EH (cell line): ENCODE measurements at places on chromosomes 7 and 10.

- no peak for DNase-seq
Observed at GRCh38 chr7:82163586-82163985, 280.0 kb downstream of the CACNA2D1 start.

- no peak for DNase-seq
Observed at GRCh38 chr10:35341521-35341920, 5.2 kb downstream of the CCNY start.

DNA sequence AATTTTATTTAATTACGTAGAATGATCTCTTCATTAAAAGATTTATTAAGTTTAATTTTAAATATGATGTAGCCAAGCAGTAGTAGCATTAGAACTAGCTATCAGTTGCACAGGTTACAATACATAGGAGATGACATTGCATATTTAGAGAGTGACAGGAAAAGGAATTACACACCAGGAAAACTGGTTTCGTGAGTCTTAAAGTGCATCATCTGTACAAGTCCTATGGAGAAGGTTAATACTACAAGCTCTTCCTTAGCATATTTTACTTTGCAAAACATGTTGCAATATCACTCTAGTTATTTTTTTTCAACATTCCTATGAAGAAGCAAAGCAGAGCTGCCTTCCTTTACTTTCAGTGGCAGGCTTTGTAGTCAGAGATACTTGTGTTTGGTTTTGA, 20.2 kb upstream of the SEM1 start:
- no peak for DNase-seq

- DNase-seq = no peak
Observed at GRCh38 chr7:47335071-47335470, 246.8 kb downstream of the TNS3 start.

DNA sequence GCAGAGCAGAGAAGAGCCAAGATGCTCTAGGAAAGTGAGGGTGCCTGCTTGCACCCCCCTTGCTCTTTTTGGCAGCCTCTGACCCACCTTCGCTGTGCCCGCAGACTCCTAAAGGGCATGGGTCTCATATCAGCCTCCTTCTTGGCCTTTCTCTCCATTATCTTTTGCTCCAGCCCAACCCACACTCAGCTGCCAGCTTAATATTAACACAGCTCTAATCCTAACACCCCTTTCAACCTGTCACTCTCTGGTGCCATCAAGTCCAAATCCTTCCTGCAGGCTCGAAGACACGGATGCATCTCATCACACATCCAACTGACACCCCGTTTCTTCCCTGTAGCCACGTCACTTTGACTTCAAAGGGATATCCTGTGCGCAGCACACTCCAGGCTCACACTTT, 171.6 kb upstream of the AUTS2 start:
- no peak for DNase-seq

DNA sequence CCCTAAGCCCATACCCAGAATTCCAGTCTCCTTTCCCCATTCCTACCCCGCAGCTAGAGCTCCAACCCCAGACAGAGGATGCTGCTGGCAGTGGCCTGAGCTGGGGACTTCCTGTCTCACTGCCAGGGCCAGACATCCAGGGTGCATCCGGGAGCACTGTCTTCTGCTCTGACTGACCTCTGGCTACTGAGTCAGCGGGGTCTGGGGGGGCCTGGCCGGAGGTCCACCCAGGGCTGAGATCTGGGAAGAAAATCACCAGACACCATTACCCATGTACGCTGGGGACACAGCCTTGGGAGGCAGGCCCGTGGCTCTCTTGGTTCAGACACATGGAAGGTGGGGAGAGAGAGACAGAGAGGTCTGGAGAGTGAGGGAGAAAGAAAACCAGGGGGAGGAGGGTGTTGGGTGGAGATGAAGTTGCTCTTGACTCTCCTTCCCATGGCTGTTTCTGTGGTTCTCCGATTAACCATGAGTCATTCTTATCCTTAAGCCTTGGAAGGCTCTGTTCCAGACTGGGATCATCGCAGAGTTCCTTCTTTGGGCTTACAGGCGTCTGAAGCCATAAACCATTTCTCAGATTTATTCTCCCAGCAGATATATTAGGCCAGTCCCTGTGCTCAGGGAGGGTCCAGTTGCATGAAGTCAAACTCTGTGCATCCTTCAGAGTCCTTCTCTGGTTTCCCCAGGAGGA, 23.6 kb downstream of the TSPAN15 start:
- peak; percentile 95 for DNase-seq

DNA sequence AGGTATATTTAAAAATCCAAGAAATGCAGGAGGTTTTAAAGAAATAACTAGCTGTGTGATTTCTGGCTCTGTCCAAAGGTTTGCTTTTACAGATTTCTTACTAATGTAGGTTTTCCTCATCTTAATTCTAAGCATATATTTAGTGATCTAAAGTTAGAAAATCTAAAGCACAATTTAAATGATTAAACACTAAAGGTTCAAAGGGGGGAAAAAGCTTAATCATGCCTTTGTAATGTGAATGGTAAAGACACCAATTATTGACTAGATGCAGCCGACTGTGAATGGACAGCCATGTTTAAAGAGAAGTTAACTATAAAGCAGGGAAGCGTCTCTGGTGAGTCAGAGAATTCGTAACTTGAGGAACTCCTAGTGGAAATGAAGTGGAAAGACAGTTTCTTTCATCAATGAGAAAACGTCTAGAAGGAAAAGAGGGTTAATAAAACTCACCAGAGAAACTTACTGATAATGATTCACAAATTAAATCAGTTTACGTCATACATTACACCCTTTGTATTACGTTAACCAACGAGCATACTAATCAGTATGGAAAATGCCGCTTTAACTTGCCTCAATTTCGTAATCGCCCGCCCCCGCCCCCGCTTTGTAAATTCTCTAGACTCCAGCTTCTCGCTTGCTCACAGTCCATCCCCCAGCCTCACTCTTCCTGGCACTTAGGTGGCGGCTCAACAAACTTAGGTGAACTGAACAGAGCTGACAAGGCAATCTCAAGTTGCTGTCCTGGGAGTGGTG, 1.1 kb upstream of the HBP1 start:
- peak; percentile 85 for DNase-seq

GRCh38 chr7:131546126-131546525, 10.3 kb downstream of the PODXL start:
- peak; percentile 25 for DNase-seq

DNA sequence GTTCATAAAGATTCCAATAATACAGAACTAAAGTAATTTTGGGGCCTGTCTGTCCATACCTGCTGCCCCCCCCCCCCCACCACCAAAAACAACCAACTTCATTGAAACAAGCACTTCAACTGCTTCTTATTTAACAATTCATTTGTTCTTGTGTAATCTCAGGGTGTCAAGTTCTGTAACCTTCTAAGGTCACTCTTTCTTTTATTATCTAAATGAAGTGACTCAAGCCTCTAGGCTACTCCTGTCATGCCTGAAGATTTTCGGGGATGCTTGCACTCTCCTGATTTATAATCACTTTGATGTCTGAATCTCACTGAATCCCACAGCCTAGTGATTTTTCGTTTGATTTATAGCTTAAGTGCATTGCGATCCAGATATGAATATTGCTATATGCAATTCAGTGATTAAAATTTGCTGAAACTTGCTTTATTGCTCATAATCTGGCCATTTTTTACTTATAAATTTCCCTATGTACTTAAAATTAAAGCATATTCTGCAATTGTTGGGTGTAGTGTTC, 27.2 kb downstream of the GARIN1A start:
- DNase-seq = no peak

- DNase-seq = peak; percentile 96
Observed at GRCh38 chr10:47164126-47164799, 135.7 kb upstream of the GDF10 start.

DNA sequence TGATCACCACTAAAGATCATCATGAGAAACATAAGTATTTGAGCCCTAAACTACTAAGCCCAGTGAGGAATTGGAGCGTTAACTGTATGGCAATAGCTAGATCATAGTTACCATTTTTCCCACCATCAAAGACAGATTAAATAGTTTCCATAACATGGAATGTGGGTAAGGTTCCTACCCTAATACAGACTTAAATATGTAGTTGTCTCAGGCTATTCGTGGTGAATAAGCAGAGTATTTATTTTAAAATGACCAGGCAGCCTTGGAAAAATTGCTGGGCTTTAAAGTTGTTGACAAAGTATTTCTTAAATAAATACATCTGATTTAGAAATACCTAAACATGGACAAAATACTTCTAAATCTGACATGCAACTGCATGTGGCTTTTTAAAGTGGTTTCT, 106.8 kb downstream of the NT5C2 start:
- peak; percentile 56 for DNase-seq

GRCh38 chr7:32774541-32774951, 117.0 kb downstream of the KBTBD2 start:
- peak; percentile 44 for DNase-seq

DNA sequence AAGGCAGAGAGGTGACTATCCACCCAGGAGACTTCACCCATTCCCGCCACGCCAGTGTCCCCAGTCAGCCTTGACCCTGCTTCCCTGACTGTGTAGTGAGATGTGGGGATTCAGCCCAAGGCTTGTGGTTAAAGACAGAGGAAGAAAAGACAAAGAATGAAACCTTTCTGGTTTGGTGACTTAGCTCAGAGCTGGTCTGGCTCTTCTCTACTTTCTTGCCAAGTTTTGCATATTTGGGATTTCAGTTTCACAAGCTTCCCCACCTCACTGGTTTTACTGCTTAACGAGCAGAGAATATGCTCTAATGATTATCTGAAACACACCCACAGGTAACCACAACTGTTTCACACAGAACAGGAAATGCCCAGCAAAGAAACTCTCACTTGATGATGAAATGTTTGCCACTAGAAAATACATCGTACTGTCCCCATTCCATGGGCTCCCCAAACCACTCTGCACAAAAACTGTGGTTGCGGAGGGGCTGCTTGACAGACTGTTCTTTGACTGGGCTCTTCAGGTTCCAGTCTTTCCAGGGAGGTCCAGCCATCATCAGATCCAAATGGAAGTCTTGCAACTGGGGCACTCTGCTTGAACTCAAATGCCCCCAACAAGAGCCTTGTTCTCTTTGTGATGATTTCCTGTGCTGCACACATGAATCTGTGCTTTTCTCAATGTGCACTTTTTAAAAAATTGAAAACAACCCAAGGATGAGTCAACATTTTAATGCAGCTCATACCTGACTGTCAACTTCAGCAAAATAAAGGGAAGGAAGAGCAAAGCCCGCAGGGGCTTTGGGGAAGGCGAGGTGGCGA, 95.5 kb downstream of the CTBP2 start:
- DNase-seq = peak; percentile 90

- no peak for DNase-seq
Observed at GRCh38 chr10:86169506-86170254, 196.9 kb downstream of the GRID1 start.

DNA sequence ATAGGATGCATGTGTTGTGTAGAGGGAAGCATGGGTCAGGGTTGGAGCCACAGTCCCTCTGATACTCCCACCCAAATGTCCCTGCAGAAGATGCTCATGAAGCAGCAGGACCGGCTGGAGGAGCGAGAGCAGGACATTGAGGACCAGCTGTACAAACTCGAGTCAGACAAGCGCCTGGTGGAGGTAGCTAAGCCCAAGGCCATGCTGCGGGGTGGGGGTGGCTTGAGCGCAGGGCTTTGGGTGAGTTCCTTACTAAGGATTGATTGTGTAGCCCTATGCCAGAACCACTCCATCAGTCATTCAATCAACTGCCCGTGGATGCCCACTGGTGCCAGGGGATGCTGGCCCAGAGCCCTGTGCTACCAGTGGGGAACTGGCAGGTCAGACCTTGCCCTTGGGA, 10.3 kb downstream of the TRIM8 start:
- DNase-seq = no peak

- DNase-seq = no peak
Observed at GRCh38 chr10:9895453-9895852, 1122.2 kb upstream of the CELF2 start.

- no peak for DNase-seq
Observed at GRCh38 chr10:103711351-103711994, 143.9 kb downstream of the SH3PXD2A start.
